ENCODE measurements at places on chromosomes 5 and 9.

DNA sequence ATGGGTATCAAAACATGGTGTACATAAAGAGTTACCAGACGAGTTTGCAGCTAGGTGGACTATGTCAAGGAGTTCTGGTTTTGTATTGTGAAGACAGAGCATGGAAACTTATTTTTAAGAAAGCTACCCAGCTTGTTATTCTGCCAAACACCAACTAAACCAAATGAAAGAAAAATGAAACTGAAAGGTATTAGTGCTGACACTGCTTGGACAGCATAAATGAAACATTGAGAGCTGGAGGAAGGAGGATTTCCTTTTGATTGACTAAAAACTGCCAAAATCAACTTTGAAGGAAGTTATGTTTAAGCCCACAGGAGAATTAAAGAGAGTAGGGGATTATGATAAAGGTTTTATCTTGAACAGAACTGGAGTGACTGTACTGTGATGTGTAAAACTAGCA, 766.2 kb downstream of the PTPRD start:
- no peak for DNase-seq

- DNase-seq: no peak
Measured at GRCh38 chr5:177524941-177525655, 8.3 kb upstream of the DDX41 start.

GRCh38 chr5:173330338-173331206, 2.4 kb upstream of the STC2 start:
- DNase-seq: no peak

DNA sequence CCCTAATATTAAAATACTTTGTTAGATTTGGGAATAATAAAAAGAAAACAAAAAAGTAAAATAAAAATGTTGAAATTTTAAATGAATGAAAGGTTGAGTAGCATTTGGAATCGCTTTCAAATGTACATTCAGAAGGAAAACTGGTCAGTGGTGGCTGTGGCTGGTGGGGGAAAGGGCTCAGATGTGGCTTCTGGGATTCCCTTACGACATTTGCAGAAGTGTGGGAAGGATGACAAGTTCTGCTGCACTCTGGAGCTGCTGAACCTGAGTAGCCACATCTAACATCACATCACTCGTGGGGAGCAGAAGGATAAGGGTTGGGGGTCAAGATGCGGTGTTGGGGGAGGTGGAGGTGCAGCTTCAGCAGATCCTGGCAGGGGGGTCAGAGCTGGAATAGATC, 25.6 kb upstream of the CAST start:
- DNase-seq: no peak

DNA sequence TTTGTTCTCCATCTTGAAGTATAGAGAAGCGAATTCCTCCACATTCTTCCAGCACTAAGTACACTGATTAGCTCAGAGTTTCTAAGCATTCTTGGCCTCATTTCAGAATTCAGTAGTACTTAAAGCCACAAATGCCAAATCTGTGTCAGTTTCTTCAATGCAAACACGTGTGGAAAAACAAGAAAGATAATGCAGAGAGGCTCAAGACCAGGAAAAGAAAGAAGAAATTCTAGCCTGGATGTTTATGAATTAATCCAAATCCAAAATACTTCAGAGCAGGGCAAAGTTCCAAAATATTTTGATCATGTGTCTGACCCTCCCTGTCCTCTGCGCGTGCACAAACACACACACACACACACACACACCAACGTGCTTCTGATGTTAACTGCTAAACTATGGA, 457.6 kb downstream of the SLCO4C1 start:
- DNase-seq: no peak

DNA sequence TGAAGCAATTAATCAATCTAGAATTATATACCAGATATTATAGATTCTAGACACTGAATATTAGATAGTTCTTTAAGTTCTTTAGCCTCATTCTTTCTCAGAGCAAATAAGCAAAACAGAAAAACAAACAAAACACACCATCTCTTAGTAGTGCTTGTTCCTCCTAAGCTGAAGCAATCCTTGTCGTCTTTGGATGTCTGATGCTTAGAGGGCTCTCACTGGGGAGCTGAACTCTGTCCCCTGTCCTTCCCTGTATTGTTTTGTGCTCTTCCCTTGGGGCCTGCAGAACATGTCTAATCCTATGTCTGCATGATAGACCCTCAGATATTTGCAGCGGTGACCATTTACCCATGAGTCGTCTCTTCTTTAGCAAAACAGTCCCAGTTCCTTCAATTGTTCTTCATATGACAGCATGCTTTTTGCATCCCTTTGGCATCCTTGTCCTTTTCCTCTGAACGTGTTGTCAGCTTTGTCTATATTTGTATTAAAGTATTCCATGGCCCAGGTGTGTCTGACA, 114.3 kb downstream of the ARHGEF28 start:
- peak; percentile 9 for DNase-seq

DNA sequence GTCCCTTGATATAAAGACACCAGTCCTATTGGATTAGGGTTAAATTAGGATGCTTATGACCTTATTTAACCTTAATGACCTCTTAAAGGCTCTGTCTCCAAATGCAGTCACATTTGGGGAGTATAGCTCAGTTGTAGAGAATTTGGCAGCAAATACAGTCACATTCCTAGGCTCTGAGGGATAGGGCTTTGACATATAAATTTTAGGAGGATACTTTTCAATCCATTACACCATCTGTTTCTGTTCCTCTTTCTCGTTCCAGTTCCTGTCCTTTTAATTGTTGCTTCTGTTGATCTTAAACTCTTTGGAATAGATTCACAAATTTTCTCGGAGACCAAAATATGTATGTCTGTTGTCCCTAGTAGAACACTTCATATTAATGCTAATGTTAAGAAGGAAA, 390.0 kb upstream of the PCSK5 start:
- no peak for DNase-seq

- no peak for DNase-seq
Measured at GRCh38 chr9:69371001-69371400, 46.0 kb downstream of the ENTREP1 start.

DNA sequence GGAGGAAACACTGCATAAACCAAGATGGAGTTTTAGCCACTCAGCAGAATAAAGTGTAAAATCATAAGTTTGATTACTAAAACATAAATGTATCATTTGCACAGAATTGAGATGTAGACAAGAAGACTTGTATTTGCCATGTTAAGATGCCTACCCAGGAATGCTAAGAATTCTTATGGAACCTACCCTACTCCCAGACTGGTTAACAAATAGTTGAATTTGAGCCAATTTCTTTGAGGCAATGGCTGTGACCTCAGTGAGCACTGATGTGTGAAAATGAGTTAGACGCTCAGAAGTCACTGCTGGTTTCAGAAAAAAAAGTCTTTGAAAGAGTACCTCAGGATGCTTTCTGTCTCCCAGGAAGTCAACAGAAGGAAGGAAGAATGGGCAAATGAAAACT, 95.6 kb downstream of the ESM1 start:
- DNase-seq: no peak

DNA sequence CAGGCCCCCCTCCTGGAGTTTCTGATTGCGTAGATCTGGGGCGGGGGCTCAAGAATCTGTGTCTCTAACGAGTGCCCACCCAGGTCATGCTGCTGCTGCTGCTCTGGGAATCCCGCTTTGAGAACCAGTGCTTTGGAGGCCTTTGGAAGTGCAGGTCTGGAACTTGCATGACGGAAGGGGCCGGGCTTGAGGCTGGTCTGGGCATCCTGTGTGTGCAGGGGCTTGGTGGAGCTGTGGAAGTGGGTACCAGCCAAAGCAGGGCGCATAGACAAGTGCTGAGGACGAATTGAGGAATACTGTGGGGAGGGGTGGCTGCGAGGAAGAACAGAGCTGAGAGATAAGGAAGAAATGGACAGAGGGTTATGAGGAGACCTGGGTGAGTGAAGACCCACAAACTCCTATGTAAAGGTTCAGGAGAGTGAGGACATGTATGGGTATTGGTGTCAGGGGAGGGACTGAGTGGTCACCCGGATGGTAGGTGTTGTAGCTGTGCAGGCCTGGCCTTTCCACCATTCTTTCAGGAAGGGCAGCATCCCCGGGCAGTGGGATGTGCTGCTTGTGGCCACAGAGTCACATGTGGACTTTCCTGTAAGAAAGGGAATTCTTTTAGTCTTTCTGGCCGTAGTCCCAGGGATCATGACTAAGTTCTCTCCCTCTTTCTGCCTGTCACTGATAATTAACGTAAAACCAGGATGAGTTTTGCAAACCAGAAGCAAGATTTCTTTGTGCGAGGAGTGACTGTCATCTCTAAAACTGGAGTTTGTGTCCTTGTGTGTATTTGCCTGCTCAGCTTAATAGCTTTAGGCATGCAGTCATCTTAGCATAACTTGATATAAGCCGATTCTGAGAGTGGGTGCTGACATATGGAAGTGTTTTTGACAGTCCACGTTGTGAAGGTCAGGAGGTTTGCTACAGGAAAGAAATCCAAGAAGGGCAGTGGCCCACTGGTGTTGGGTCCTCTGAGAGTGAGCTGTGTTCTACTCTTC, 43.3 kb upstream of the TJP2 start:
- DNase-seq: no peak

GRCh38 chr5:28864006-28864405, 1825.6 kb upstream of the CDH9 start:
- no peak for DNase-seq

DNA sequence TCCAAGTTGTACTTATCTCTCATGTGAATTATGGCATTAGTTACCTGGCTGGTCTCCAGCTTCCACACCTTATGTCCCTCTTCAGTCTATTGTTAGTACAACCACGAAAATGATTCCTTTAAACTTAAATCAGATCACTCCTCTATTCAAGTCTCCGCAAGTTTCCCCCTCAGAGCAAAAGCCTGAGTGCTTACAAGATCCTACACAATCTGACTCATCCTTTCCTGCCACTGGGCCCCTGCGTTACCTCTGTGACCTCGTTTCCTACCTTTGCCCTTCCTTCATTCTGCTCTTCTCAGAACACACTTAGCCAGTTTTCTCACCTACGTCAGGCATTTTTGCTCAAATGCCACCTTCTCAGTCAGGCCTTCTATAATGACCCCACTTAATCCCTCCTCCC, 45.1 kb upstream of the GLIS3 start:
- no peak for DNase-seq

- no peak for DNase-seq
Measured at GRCh38 chr5:105816961-105817360, 1853.8 kb downstream of the EFNA5 start.

DNA sequence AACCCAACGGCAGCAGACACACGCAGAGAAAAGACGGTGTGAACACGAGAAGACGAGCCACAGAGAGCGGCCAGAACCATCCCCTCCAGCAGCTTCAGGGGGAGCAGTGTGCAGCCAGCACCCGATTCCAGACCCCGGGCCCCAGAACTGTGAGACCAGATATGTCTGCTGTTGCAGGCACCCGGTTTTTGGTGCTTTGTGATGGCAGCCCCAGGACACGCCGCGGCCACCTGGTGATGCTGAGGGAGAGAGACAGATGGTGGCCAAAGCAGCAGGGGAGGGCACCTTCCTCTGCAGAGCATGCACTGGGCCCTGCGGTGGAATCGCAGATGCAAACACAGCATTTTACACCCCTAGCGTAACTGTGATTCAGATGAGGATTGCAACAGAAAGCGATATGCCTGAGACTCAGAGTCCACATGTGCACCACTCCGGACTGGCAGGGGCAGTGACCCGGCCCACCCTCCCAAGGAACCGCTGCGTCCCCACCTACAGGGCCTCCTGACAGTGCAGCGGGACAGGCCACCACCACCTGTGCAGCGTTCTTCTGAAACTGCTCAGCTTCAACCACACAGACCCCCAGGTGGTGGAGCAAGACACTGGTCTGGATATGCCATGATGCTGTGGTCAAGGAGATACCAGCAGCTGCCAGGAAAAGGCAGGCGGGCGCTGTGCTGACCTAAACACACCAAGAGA, 24.0 kb downstream of the ZDHHC11B start:
- no peak for DNase-seq

DNA sequence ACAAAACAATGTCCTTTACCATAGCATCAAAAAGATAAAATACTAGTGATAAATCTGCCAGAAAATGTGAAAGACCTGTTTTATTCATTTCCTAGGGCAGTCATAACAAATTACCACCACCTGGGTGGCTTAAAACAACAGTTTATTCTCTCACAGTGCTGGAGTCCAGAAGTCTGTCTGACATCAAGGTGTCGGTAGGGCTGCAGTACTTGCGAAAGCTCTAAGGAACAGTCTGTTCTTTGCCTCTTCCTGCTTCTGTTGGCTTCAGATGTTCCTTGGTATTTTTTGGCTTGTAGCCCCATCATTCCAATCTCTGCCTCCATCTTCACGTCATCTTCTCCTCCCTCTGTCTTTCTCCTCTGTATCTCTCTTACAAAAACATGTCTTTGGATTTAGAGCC, 51.0 kb downstream of the PTPDC1 start:
- no peak for DNase-seq

DNA sequence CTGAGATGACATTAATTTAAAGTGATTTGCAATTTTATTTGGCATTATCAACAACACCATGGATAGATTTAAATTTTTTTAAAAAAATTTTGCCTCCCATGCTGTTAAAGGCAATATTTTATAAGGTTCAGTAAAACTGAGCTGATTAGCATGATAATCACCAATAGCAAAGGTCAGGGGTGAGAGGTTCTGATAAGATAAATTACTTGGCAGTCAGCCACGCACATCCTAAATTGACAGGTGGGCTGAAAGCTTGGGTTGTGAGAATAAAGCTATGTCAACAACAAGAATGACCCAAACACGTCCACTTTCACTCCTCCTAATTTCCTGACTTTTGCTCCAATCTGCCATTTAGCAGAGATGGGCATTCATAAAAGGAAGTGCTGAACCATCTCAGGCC, 127.1 kb downstream of the LHFPL2 start:
- no peak for DNase-seq

DNA sequence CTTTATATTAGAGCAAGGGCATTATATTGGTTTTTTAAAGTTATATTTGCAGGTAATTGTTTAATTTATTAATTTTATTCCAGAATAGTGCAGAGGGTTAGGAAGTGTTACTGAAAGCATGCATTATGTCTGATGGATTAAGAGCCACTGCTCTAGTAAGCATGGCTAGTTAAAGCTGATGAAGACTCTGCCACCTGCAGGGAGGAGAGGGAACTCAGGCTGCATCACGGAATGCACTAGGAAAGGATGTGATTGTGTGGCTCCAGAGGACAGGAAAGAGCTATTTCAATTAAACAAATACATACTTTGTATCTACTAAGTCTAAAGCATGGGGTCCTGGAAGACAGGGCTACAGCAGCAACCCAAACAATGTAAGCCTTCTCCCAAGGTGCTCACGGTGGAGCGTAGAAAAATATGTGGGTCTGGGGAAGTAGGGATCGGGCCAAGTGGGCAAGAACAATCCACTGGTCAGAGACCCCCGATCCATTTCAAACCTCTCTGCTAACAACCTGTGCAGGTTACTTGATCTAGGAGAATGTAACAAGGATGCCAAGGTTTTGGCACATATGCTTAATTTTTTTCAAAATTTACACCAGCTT, 15.3 kb upstream of the GRXCR2 start:
- DNase-seq: peak; percentile 49

DNA sequence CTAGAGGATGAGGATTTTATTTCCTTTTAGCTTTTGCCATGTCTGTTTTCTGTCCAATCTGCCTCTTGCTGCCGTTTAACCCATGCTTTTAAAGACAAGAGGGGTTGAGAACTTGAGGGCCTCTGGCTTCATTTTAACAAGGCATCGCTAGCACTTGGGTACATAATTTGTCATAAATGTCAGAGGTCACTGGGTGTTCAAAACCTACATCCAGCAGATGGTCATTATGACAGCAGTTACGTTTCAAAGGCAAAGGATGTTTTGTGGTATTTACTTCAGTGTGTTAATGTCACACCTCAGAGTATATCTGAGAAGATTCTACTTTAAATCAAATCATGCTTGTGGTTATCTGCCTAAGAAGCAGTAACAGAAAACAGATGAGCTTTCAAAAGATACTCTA, 918.3 kb downstream of the NR2F1-AS1 start:
- no peak for DNase-seq

All from endothelial cell (in vitro differentiated cells).